ENCODE measurements at places on chromosomes 6 and 20.

- DNase-seq = no peak
These were observed 488.9 kb upstream of the CITED2 start for GRCh38 chr6:139863346-139863745.

DNA sequence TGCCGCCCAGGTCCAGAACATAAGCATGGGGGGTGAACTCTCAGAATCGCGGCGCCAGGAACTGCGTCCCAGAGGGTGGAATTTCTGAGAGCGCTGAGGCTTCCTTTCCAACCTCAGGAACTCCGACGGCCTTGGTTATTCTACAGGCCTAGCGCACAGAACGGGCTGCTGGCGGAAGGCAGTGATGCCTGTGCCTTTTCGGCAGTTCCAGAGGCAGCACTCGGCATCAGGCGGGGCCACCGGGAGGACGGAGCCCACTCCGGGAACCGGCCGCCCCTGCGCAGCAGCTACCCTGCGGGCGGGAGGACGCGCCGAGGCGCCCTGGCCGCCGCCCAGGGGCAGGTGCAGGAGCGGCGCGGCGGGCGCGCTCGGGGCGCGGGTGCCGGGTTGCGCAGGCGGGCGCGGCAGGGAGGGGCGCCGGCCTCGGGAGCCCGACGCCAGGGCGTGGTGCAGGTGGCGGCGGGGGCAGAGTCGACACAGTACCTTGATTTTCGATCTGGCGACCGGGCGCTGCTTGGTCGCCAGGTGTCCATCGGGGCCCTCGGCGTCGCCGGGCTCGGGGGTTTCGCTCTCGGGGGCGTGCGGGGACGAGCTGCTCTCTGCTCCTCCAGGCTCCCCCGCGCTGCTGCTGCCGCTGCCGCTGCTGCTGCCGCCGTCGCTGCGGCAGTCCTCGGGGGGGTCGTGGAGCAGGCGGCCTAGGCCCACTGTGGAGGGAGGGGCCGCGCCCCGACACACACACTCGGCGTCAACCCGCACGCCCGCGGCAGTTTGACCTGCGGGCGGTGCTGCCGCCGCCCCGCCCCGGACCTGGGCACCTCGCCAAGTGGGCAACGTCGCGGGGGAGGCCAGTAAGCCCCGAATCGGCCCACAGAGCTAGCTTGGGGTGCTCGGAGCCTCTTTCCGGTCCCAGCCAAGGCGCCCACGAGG is 1.3 kb downstream of the OVOL2 start:
- no peak for DNase-seq

DNA sequence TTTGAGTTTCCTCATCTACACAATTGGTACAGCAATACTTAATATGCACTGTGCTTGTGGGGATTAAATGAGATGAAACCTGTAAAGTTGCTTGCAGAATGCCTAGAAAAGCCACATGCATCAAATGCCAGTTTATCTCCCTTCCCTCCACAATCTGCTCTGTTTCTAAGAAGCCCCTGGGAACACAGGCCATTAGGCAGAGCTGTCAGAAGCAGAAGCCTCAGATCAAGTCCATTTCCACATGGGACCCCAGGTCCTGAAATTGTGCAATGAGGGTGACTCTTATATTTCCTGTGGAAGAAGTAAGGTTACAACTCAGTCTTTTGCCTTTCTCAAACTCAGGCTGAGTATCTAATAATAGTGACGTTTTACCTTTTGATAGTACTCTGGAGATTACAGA is 737.4 kb downstream of the KIF16B start:
- DNase-seq = no peak

DNA sequence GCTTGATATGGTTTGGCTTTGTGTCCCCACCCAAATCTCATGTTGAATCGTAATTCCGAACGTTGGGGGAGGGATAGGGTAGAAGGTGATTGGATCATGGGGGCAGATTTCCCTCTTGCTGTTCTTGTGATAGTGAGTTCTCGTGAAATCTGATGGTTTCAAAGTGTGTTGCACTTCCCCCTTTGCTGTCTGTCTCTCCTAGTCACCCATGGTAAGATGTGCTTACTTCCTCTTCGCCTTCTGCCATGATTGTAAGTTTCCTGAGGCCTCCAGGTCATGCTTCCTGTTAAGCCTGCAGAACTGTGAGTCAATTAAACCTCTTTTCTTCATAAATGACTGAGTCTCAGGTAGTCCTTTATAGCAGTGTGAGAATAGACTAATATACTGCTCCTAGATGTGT is 19.9 kb downstream of the PFDN4 start:
- DNase-seq = no peak

GRCh38 chr6:111291336-111292259 is 191.4 kb downstream of the REV3L start:
- no peak for DNase-seq

GRCh38 chr20:46011631-46012482 is 3.1 kb downstream of the MMP9 start:
- DNase-seq = no peak

DNA sequence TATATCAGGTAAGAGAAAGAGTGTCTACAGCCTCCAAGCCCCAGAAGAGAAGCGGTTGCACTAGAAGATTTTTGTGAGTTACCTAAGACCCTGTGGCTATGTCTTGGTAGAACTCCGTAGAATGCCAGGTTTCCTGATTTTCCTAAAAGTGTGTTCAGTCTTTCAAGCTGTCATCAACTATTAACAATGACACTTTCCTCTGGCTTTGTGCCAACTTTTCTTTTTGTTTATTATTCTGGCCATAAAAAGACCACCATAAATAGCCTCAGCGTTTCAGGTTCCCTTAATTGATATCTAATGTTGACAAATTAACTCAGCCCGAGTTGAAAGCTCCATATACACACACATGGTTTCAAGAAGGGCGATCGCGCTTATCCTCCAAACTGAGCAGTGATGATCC is 1.2 kb downstream of the PAK5 start:
- no peak for DNase-seq

- DNase-seq = no peak
These were observed 50.6 kb downstream of the FUT9 start for GRCh38 chr6:96066376-96066775.

- DNase-seq = no peak
These were observed 13.3 kb upstream of the PTPN1 start for GRCh38 chr20:50496773-50497385.

- DNase-seq = no peak
These were observed 37.8 kb upstream of the SNRPB2 start for GRCh38 chr20:16692009-16692408.

GRCh38 chr20:35788796-35789195 is 17.0 kb downstream of the PHF20 start:
- DNase-seq = no peak

GRCh38 chr20:34362502-34363061 is 491 bp upstream of the ITCH start:
- no peak for DNase-seq

GRCh38 chr20:25507385-25508082 is 77.8 kb downstream of the NINL start:
- DNase-seq = no peak

DNA sequence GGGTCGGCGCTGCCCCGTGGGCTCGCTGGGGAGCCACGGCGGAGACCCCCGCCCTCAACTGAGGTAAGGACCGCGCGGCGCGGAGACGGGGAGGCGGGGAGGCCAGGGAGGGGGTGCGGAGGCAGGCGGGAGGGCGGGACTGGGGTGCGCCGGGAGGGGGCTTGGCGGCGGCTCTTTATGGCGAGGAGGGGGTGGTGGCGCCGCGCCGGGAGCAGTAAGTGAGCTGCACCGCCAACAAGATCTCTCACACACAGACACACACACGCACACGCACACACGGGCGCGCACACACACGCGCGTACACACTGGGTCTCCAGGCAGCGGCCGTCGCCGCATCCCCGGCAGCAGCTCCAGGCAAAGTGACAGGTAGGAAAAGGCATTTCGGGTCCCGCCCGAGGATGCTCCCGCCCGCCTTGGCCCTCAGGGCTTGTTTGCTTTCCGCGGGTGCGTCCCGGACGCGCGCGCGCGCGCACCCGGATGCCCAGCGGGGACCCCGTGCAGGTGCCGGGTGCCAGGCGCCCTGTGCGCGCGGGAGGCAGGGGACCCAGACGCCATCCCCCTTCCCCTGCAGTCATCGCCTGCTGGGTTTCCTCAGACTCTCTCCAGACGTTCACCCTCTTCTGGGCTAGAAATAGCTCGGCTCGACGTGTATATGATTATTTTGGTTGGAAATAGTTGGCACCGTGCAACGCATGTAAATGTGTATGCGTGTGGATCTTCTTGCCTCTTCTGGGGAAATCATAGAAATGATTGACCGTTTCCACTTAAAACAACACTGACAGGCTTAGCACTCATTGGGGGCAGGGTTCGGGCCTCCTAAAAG is at the start of gene PLCB4:
PLCB4 (plus strand) TSS at position 247 of the 823 bp plus-strand sequence. CDS start 238,728 bp downstream, outside the sequence.
- DNase-seq = no peak

GRCh38 chr6:29796026-29796425 is 31.6 kb upstream of the HLA-G start:
- no peak for DNase-seq

GRCh38 chr6:152232501-152233151 is 404.5 kb downstream of the SYNE1 start:
- no peak for DNase-seq

- no peak for DNase-seq
These were observed 120.5 kb upstream of the TMEM170B start for GRCh38 chr6:11416936-11417576.

DNA sequence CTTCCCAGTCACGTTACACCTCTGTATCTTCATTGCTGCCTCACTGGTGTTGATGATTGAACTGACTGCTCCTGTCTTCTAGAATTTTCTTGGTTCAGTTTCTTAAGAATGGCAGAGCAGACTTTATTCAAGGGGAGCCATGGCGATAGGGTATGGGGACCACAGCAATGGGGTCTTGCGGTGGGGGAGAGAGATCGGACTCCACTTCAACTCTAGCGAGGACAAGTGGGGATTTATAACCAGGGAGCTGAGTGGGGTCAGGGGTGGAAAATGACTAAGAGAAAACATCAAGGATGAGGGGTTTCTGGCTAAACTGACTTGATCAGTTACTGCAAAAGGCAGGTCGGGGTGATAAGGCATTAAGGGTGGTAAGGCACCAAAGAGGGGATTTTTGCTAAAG is 156.4 kb downstream of the CD83 start:
- no peak for DNase-seq

GRCh38 chr20:10707791-10708190 is 34.0 kb upstream of the JAG1 start:
- DNase-seq = no peak

GRCh38 chr6:8086755-8087306 is 15.5 kb downstream of the EEF1E1 start:
- DNase-seq = no peak

DNA sequence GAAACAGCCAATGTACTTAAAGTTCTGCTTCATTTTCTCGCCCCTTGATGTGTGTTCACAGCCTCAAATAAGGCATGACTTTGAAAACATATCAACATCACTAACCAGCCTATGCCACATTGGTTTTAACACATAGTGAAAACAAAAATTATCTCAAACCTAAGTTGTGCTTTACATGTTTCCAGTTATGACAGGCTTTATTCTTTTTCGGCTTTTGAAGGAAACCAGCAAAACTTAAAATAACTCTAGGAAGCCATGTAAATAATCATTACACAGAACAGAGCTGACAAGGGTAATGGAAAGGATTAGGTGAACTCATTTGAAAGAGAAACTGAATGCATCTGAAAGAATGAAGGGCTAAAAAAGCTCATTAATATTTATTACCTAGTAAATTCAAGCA is 42.1 kb downstream of the BMP5 start:
- DNase-seq = no peak

- DNase-seq = no peak
These were observed 92.8 kb upstream of the EEF1E1 start for GRCh38 chr6:8195040-8195713.

DNA sequence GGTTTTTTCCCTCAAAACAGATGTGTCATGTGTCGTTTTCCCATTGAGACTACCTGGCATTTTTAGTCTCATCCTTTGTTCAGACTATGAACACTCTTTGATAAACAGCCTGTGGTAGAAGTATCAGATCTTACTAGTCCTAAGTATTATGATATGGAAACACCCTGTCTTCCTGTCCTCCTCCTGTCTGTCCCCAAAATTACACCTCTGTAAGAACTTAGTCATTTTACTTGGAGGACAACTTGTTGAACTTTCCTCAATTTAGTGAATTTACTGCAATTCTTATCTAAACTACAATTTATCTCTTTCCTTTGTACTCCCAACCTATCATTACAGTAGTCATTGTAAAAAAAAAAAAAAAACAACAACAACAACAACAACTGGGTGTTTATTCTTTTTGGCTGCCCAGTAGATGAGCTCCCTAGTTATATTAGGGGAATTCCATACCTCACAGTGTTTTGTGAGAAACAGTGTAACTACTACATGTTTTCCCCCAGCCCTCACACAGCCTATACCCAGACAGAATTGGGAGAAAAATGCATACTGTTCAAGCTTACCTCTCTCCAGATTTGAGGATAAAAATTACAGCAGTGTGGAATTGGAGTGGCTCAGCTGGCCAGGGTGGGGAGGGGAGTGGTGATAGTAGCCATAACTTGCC is 18.5 kb upstream of the ERVFRD-1 start:
- no peak for DNase-seq

DNA sequence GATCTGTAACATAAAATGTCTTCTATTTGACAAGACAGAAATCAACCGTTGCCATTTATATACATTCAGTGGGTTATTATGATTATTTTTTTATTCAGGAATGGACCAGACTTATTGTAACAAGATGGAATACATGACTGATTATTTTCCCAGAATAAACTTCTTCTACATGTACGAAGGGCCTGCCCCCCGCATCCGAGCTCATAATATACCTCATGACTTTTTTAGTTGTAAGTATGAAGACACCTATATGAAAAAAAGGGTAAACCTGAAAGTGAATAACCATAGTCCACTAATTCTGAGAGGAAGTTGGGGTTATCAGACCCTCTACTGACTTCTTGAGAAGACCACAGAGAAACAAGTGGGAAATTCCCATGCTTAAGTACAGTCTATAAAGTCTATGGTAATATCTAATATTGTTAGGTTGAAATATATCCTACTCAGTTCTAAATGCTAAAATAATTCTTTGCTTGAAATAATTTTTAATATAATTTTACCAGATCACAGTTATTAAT is 15.9 kb downstream of the OR2A4 start:
- no peak for DNase-seq
